ENCODE measurements at places on chromosomes 3 and 15.

DNA sequence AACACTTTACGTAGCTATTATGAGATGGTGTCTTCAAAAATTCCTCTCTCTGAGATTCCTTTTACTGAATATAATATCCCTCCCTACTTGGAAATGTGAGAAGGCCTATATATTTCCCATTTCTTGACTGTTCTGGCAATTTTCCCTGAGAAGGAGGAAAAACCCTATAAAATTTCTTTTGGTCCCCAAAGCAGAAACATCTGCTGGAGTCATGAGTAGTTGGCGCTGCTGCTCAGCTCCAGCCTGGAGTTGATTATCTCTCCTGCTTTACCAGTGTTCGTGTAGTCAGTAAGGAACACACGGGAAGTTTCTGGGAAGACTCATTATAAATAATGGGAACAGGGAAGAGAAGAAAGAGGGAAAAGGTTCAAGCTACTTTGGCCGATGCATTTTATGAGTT is 680.1 kb downstream of the EPHA3 start:
- no peak for DNase-seq

- no peak for DNase-seq
These were observed 239.4 kb downstream of the XXYLT1 start for GRCh38 chr3:195031574-195032003.

DNA sequence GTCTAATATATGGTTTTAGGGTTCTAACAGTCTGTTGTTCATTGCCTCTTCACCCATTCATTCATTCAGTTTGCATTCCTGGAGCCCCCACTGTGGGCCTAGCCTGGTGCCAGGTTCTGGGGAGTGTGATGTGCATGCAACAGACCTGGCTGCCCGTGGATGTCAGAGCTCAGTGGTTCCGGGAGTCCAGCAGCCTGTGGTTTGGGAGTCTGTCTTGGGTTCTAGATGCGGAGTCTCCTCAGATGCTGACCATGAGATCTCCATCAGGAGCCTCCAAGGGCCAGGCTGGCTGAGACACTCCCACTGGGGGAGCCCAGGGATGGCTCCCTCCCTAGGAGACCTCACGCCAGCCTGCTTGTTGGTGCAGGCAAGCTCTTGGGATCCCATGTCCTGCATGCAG is 92.1 kb upstream of the SEC13 start:
- DNase-seq, result no peak

DNA sequence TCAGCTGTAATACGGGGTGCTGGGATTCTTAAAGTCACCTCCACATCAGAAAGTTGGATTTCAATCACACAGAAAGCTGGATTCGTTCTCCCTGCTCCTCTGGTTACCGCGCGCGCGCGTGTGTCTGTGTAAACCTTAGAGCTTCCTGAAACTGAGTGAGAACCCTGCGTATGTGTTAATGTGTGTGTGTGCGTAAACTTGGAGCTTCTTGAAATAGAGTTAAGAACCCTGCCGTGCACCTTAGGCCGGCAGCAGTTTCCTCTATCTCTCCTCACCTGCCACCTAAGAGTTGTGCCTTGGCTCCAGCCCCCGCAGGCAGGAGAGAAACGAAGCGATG is 531 bp downstream of the LZTFL1 start:
- no peak for DNase-seq

DNA sequence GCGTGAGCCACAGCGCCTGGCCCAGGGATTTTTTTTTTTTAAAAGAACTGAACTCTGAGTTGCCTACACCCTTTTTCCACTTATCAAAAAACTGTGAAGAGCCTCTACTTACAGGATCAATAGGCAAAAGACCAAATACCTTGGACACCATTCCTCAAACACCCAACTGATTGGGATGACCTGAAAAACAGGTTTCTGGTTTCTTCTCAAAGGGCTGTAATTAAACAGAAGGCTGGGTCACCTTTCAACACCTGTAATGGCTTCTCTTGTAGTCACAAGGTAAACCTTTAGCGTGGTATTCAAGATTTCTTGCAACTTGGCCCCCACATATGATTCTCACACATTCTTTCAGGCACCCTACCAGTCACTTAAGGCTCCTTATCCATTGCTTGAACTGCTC is 38.4 kb upstream of the PLXND1 start:
- no peak for DNase-seq

GRCh38 chr3:158671821-158672214 is 630 bp downstream of the LXN start:
- no peak for DNase-seq

DNA sequence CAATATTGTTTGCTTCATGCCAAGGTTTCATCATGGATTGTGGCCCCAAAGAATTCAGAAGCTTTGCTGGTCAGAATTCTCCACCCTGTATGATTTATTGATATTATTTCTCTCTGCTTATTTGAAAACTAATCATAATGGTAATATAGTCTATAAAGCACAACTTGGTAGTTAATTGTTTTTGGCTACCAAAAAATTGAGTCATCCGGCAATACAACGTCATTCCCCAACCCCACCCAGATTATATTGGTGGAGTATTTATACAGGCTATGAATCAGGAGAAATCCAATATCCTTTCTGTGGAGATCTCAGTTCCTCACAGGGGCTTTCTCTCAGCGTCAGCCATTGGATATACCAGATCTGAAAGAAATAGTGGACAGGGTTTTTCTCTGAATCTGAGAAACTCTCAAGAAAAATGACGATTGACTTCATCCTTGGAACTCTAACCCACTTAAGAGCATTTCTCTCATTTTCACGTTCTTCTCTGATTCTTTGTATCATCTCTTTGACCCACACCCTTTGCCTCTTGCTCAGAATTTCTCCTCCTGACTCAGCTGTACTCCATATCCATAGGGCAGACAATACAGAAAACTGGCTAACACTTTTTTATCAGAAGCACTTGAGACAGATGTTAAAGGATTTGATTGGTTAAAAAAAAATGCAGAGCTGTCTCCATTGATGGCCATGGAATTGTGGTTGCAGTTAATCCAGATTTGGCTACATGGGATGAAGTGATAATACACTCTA is 1055.8 kb upstream of the CADM2 start:
- DNase-seq, result no peak

- no peak for DNase-seq
These were observed 28.4 kb upstream of the ADAMTS9 start for GRCh38 chr3:64716110-64716710.

GRCh38 chr15:36370051-36370730 is 209.2 kb upstream of the CDIN1 start:
- no peak for DNase-seq

DNA sequence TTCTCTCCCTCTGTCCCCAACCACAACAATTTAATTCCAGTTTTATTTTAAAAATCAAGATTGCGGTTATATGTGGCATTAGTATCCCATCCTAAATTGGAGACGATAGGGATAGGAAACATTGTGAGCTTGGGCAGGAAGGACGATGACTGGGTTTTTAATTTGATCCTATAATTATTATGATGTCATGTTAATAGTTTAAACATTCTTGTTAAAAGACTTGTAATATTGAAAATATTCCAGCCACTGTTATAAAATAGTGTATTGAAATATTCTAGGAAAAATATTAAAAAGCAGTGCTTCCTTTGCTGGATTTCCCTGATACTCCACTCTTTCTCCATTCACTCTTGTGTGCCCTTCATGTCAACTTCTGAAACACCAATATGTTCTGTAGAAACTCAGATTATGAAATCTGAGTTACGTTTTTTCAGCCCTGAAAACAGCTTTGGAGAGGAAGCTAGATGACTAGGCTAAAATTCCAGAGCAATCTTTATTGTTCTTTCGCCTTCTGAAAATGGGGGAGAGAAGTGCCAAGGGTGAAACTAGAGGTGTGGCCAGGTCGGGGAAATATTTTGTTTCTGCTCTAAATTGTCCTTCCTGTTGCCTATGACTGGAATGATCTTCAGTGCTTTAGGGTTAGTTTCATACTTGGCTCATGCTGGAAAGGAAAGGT is 46.1 kb upstream of the MAP3K13 start:
- DNase-seq, result no peak

DNA sequence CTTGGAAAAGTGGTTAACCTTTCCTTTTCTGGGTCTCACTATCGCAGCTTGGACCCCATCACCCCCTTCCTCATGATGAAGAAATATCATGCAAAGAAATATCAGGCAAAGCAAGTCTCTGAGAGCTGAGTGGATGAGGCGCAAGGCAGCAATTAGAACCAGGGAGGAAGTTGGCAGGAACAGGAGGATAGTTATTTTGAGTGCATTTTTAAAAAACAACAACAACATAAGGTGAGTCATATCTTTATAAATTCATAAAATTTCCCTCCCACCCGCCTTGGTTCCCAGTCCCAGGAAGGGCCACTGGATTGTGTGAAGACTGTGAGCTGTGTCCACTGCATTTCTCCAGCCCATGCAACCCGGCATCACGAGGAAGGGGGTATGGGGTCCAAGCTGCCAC is 316.9 kb upstream of the TLE3 start:
- no peak for DNase-seq

- no peak for DNase-seq
These were observed 340.2 kb upstream of the CBLB start for GRCh38 chr3:106208967-106209366.

- peak; percentile 24 for DNase-seq
These were observed 10.7 kb upstream of the SPTBN5 start for GRCh38 chr15:41904541-41905005.

DNA sequence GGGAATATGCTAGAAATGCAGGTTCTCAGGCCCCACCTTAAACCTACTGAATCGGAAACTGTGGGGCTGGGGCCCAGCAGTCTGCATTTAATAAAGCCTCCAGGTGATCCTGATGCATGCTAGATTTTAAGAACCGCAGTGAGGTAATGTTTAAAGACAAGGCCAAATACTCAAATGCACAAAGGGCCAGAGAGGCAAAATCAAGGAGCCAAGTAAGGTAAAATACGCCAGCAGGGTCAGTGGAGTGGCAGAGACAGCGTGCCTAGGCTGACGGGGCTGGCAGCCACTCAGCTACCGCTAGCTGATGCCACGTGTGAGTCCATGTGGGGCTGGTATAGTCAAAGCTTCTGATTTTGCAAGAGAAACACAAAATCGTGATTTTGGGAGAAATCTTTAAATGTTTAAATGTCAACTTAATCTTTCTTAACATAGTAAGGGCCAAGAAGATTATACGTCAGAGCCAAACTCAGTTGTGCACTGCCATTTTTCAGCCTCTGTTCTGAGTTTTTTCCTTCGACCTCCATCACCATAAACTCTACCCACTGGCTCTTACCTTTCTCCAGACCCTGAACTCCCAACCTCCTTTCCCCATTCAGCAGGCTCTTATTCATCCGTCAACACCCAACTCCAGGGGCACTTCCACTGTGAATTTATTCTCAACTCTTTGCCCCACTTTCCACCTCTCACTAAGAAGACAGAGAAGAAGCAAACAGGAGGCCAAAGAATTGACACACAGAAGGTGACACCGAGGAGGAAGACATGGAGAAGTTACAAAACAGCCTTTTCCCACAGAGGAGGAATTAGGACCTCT is 136.6 kb upstream of the RAD18 start:
- DNase-seq, result no peak

DNA sequence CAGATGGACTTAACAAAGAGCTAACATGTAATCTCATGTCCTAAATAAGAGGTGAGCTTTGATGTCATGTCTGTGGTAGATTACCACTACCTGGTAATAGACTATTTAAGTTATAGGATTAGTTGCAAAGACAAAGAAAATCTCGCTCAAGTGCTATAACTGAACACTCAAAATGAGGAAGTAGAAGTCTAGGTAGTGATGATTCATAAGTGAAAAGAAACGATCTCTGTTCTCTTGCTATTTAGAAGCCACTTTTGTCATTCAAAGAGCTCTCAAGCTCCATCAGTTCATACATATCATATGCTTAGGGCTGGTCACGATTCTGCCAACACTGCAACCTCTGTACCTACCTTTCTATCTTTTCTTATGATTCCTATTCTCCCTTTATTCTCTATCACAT is 110.9 kb downstream of the EDEM1 start:
- no peak for DNase-seq

- peak; percentile 30 for DNase-seq
These were observed 3.0 kb downstream of the POMGNT2 start for GRCh38 chr3:43102773-43103480.

DNA sequence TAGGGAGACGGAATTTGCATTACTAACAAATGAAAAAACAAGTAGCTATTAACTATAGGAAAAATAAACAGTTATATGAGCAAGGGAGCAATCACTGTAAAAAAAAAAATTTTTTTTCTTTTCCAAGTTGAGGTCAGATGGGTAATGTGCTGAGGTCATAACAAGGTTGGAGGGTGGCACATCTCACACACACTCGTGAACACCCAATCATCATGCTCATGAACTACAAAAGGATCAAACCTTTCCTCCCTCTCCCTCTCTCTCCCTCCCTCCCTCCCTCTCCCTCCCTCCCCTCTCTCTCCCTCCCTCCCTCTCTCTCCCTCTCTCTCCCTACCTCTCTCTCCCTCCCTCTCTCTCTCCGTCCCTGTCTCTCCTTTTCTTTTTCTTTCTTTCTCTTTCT is 97.9 kb upstream of the CGNL1 start:
- DNase-seq, result no peak

DNA sequence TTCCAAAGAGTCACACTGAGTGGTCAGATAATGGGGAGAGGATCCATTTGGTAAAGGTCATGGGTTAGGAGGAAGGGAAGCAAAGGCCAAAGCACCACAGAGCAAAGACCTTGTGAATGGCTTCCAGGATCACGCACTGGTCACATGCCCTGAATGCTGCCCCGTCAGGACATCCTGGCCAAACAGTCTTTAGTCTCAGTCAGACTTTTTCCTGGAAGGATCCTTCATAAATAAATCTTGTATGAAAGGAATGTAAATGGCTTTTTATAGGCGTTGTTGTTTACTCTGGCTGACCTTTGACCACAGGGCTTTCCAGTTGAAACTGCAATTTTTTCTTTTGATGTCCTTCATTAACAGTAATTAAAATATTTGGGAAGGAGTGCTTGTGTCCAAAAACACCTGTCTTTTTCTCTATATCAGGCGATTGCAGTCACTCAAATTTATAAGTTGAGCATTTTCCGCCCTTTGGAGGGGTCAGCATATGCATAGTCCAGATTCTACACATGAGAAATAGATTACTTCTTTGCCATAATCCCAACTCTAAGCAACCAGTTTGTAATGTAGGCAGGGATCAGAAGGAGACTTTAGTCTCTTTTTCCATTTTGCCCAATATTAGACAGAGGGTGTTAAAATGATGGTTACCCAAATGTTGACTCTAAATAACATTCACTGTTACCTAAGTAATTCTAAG is 48.4 kb downstream of the CHAC1 start:
- no peak for DNase-seq

GRCh38 chr3:46901591-46902187 is 24.2 kb downstream of the PTH1R start:
- DNase-seq, result no peak

DNA sequence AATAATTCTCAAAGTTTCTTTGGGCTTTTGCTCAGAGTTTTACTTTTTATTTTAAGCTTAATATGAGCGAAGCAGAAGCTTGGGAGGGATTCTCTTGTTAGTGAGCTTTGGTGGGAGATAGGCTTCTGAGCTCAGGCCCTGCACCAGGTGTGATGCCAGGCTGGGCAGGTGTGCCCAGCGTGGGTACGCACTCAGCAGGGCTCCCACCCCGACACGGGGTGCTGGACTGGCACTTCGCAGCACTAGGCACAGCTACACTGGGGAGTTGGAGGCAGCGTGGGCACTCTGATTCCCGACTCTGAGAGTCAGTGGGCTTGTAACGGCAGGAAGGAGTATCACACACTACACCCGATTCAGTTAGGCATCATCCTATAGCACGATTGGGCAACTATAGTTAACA is 244.0 kb downstream of the KLF13 start:
- DNase-seq, result no peak
